ENCODE measurements at places on chromosomes 7 and 10.

DNA sequence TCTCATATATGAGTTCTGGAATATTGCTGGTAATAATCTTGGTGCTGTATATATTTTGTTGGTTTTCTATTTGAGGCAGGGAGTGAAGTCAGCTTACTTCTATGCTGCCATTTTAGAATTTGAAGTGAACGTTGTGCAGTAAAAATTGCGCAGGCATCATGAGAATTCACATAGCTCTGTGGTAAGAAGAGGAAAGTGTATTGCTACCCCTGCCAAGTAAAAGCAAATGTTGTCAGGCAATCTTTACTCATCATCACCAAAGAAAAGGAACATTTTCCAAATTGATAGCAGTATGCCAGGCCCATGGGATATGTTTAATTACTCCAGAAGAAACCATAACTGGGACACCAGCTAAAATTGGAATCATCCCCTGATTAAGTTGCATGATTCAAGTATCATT, 13.4 kb downstream of the FEZF1 start:
- no peak for DNase-seq

DNA sequence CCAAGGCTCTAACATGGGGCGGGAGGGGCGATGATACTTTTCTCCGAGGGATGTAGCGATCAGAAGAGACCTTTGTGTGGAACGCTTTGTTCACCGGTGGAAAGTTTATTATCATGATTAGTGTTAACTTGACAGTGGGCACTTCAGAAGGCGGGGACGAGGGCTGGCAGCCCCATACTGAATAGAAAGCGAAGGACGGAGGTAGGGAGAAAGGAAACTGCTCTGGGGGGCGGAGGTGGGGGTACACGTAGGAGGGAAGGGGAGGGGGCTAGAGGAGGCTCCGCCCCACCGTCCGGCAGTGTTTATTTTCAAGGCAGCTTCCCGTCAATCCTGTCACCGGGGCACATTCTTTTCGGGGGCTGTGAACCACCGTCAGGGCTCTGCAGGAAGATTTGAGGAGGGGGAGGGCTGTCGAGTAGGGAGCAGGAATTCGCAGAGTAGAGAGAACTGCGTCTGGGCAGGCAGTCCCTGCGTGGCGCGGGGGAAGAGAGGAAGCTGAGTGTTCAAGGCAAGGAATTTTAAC, 9.4 kb upstream of the NKX2-3 start:
- no peak for DNase-seq

GRCh38 chr7:33742999-33743587, 162.2 kb upstream of the BMPER start:
- no peak for DNase-seq

- no peak for DNase-seq
These were observed 123.0 kb downstream of the CXCL12 start for GRCh38 chr10:44261710-44262455.

DNA sequence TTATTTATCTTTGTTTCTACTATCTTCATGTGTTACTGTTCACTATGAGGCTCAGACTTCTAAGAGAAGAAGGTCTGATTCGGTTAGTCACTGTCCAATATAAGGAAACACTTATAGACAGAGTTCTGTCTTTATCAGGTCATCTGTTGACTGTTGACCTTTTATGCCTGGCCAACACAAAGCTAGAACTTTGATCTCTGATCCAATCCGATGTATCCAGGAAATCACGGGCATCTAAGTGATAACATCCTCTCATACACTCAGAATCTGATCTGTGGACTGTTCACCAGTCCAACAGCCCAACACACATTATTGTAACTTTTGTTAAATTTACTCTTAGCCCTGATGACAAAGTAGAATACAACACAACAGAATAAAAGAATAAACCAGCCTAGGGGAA, 114.6 kb downstream of the SRI start:
- no peak for DNase-seq

GRCh38 chr7:24812305-24812945, 55.2 kb upstream of the GSDME start:
- DNase-seq = no peak

DNA sequence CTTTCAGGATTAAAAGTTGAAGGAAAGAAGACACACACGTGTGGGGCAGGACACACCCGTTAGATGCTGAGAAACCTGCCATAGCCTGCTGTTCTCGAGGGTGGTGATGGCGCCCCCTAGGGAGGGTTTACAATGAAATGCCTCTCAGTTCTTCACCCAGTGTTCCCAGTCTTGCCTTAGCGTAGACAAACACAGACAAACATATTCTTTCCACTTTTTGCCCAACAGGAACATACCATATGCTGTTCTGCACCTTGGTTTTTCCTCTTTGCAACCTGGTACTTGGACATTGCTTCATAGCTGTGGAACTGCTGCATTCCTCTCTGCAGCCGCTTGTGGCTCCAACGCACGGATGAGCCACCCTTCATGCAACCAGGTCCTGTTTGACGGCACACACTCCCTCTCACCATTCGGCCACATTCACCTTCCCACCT, 23.3 kb upstream of the HSPA12A start:
- no peak for DNase-seq

GRCh38 chr10:43942096-43942850, 293.6 kb upstream of the ZNF32 start:
- no peak for DNase-seq

DNA sequence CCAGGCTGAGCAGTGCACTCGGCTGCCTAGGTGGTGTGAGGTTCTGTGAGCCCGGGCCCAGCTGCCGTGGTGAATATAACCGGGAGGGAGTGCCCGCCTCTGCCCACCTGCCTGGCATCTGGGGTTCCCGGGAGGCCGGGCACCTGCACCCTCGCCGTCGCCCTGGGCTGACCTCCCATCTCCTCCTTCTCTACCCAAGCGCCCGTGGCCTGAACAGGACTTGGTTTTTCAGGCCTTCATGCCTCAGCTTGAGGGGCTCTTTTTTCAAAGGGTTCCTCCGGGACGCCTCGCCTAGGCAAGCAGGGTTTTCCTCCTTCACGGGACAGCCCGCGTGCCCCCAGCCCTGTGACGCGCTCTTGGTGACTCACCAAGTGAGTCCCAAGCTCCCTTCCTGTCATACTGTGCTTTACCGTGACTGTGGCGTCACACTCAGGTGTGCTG, 9.9 kb downstream of the INPP5A start:
- DNase-seq = peak; percentile 31

DNA sequence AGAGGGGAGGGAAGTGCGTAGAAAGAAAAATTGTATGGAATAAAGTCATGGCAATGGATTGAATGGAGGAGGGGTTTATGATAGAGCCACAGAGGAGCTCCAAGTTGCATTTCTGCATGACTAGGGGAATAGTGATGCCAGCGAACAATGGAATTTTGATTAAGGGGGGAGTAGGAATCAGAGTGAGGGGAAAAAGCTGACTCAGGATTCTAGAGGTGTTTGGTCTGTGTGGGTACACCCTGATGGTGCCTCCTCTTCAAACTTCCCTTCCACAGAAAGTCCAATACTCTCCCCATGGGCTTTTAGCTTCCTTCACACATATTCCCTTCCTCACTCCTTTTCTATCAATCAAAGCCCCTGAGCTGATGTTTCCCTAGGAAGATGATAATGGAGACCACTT, 1.8 kb upstream of the KEL start:
- no peak for DNase-seq

DNA sequence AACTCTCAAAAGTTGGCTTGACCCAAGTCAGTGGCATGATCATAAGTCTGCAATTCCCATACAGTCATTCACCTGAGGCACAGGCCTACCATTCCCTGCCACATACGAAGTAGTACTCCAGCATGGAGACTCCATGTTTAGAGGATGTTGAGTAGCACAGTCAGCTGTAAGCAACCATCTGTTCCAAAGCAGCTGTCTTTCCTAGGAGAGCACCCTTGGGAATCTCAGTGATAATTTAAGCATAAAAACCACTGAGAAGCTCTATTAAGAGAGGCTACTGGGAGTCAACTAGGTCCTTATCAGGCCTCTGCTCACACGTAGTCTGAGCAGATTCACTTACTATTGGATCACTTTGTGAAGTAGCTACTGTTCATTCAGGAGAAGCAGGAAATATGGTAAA, 61.6 kb upstream of the UNC5B start:
- no peak for DNase-seq

All from stimulated activated CD4-positive, alpha-beta T cell treated with anti-CD3 and anti-CD28 coated beads, TNF-alpha, amount 100 ng/mL, for 4 hours (primary cell).